ENCODE measurements at places on chromosomes 12 and 14.

DNA sequence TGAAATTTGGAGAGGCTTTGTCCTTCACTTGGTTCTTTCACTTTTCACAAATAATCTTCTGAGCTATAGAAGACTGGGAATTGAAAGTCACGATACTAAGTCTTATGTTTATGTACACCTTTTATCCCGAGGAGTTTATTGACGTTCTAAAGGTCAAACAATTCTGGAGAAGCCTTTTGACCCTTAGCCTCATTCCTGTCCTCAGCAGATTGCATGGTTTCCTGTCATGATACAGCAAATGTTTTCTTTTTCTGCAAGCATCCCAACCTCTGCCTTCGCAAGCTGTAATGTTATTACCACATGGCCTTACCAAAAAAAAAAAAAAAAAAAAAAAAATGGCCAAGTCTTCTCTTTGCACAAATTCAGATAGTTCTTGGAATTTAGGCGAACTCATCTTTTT is 411.7 kb upstream of the FLRT2 start:
- no peak for DNase-seq

GRCh38 chr12:5439788-5440300 is 7.9 kb downstream of the NTF3 start:
- no peak for DNase-seq

GRCh38 chr14:39681782-39682399 is 249.7 kb upstream of the FBXO33 start:
- DNase-seq = no peak

DNA sequence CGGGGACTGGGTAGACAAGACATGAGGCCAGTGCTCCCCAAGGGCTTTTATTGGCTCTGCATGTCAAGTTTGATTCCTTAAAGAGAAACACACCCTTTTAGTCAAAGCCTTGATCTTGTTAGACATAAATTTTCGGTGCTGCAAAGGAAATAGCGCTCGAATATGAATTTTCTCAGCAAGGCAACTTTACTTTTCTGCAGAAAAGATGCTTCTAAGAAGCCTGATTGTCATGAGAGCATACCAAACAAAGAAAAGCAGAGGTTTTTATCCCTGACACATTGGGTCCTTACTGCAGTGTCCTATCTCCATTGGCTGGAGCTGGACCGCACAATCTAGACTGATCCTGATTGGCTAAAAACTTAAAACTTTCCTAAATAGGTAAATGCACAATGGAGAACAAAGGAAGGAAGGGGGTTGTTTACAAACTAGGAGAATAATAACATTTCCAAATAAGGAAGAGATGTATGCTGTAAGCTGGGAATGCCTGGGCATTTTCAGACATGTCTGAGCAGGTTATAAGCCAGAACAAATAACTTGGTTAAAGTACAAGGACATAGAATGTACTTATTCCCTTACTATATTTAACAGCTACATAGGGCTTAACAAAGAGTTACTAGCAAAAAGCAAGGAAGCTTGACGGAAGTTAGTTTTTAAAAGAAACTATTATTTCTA is 17.2 kb downstream of the TXNRD1 start:
- no peak for DNase-seq

- DNase-seq = no peak
Measured at GRCh38 chr14:40694023-40694422, 912.7 kb upstream of the LRFN5 start.

DNA sequence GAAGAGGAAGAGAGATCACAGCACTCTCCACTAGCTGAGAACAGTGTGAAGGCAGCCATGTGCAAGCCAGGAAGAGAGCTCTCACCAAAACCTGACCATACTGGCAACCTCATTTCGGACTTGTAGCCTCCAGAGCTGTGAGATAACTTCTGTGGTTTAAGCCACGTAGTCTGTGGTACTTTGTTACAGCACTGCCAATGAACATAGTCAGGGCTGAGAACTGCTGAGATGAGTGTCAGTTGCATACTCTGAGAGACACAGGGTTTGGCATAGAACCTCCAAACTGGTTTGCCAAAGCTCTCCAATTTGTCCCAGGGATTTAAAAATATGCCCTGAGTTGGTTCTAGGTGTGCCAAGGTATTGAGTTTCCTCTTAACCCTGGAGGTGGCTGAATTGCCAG is 218.6 kb downstream of the ATP23 start:
- no peak for DNase-seq

DNA sequence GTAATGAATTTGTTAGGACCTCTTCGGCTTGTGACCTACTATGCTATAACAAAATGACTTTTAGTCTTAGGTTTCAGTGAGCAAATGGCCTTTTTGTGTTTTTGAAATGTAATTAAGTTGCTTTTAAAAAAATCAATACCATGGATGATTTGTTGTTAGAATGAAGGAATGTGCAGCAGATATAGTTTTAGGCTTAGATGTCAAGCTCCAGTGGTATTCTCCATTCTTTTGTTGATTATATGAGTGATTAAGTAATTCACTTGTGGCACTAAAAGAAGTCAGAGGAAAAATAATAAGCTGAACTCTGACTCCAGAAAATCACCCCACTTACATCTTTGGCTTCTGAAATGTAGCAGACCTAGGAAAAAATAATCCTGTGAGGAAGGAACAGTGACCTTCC is 474.1 kb upstream of the MIS18BP1 start:
- no peak for DNase-seq

DNA sequence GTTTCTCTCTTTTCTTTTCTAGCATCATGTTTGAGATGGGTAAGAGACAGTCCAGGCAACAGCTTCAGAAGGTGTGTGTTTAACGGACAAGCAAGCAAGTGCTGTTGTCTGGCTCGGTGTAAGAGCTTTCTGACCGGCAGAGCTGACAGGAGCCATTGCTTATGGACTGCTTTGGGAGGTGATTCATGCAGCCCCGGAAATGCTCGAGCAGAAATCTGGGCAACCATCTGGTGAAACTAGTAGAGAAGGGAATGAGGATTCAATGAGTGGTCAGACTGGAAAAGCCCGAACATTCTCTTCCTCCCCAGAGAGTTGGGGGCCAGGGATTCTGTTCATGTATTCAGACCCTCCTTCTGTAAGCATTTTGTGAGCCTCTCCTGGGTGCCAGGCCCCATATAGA is 24.4 kb downstream of the TUNAR start:
- no peak for DNase-seq

- no peak for DNase-seq
Measured at GRCh38 chr14:91371011-91371989, 46.3 kb downstream of the CCDC88C start.

GRCh38 chr14:58059126-58059525 is 92.9 kb downstream of the ARMH4 start:
- DNase-seq = no peak

DNA sequence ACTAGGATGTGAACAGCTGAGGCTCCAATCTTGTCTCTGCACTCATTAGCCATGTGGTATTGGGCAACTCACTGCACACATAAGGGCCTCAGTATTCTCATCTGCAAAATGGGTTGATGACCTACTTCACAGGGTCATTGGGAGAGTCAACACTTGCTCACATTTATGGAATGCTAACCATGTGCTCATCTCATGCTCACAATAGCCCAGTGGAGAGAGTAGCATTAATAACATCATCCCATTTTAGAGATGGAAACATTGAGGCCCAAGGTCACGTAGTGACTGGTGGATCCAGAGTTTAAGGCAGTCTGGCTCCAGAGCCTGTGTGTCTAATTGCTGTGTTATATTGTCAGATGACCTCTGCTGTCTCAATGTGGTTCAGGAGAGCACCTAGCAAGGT is 270.2 kb upstream of the SRRM4 start:
- DNase-seq = no peak

- DNase-seq = no peak
Measured at GRCh38 chr14:75249958-75250336, 28.7 kb upstream of the FOS start.

DNA sequence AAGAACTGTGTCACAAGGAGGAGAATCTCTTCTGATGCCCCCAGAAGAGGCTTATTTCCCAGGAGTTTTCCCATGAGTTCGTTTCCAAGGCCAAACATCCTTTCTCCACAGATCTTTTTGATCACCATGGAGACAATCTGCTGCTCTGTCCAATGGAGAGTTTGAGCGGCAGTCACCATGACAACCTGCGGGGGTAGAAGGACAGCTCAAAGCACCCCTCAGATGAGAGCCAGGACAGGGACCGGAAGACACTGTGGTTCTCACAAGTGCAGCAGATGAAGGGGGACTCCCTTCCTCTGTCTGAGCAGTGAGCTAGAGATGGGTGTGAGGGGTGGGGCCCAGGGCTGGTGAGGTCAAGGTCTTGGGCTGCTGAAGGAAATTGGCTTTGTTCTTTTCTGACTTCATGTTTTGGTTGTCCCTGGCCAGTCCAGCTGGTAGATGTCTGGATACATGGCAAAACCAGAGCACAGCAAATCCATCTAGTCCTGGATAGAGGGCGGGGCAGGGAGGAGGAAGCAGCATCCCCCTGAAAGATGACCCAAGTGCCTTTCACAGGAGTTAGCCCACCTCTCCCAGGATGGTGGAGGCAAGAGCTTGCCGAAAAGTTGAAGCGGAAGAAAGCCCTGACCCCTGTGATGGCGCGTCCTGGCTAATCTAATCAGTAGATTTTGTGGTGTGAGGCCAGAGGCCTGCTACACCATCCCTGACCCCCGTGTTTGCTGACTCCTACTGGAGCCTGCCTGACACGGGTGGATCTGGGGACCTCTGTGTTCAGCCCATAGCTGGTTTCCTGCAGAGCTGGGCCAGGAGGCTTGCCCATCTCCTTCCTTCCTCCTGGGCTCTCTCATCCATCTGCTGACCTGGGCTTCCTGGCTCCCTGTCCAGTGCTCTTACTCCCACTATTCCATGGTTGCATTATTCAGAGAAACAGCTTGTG is 24.4 kb downstream of the DHRS2 start:
- DNase-seq = no peak

DNA sequence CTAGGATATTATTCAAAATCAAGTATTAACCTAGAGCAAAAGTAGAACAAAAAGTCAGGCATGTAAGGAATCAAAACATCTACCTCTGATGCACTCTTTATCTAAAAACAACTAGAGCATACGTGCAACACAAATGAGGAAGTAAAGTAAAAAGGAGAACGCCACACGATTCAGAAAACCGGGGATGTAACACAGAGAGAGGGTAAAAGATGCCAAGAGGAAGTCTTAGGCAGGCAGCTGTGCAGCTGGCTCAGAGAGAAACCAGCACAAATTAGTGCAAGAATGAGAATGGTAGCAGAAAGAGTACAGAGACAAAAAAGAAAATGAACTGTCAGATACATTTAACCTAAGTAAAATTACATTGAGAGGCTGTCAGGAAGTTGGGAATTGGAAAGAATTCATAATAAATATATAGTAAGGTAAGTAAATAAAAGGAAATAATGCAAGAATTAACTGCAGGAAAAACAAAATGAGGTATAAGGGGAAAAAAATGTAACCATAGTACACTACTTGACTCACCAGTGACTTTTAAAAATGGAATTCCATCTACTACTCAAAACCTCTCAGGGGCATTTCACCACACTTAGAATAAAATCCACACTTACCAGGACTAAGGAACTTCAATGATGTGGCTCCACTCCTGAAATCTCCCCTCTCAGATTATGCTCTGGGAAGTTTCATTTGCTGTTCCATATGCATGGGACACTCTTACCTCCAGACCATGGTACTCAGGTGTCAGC is 17.1 kb downstream of the BCAT1 start:
- no peak for DNase-seq

- DNase-seq = no peak
Measured at GRCh38 chr12:57237932-57238853, 8.7 kb downstream of the SHMT2 start.

GRCh38 chr12:106629797-106630659 is 47.2 kb downstream of the RFX4 start:
- no peak for DNase-seq

DNA sequence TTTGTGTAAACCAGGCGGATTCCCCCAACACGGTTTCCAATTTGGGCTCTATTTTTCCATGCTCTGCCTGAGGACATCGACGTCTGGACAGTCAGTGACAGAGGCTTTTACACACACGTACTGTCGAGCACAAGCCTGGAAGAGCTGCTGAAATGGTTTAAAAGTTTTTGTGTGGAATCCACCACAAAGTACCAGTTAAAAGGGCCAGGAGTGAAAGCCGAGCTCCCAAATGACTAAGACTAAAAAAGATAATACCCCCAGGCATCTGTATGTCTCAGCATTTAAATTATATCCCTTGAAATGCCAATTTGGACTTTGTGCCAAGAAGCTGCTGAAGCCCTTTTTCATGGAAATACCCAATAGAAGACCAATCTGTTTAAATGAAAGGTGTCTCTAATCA is 173.2 kb downstream of the EGLN3 start:
- DNase-seq = no peak
